ENCODE measurements at places on chromosomes 4 and X.
A peak's percentile ranks its signal among the peaks of the same experiment; 100 is the strongest.

DNA sequence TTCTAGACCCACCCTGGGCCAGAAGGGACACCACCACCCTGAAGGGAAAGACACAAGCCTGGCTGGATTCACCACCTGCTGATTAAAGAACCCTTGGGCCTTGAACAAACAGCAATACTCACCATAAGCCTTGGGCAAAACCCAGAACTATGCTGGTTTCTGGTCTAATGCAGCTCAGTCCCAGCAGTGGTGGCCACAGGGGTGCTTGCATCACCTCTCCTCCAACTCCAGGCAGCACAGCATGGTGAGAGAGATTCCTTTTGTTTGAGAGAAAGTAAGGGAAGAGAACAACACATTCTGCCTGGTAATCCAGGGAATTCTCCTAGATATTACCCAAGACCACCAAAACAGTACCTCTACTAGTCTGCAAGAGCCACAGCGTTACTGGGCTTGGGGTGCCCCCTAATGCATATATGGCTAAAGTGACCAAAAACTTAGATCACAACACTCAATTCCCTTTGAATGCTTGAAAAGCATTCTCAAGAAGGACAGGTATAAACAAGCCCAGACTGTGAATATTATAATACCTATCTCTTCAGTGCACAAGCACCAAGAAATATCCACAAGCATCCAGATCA lies 25.7 kb downstream of the RNF128 start:
- DNase-seq = peak; percentile 17

GRCh38 chr4:166965562-166965961 lies 268.7 kb downstream of the SPOCK3 start:
- no peak for DNase-seq

- DNase-seq = peak; percentile 43
Measured at GRCh38 chr4:57249083-57249482, 138.9 kb upstream of the IGFBP7 start.

DNA sequence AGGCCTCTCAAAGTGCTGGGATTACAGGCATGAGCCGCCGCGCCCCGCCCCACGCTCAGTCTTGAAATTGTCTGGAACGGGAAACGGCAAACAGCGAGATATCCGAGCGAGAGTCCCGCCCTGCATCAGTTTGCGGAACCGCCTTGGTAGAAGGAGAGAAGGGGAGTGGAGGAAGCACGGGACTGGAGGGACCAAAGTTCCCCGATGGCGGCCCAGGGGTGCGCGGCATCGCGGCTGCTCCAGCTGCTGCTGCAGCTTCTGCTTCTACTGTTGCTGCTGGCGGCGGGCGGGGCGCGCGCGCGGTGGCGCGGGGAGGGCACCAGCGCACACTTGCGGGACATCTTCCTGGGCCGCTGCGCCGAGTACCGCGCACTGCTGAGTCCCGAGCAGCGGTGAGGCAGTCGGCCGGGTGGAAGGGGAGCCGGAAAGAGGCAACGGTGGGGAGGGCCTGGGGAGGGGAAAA lies at the start of gene BST1:
TSS of gene BST1 (plus strand) at position 125 of the 463 bp plus-strand sequence. CDS start at position 205, 80 bp downstream.
- peak; percentile 64 for DNase-seq

- DNase-seq = no peak
Measured at GRCh38 chr4:95294321-95294720, 254.5 kb downstream of the UNC5C start.

DNA sequence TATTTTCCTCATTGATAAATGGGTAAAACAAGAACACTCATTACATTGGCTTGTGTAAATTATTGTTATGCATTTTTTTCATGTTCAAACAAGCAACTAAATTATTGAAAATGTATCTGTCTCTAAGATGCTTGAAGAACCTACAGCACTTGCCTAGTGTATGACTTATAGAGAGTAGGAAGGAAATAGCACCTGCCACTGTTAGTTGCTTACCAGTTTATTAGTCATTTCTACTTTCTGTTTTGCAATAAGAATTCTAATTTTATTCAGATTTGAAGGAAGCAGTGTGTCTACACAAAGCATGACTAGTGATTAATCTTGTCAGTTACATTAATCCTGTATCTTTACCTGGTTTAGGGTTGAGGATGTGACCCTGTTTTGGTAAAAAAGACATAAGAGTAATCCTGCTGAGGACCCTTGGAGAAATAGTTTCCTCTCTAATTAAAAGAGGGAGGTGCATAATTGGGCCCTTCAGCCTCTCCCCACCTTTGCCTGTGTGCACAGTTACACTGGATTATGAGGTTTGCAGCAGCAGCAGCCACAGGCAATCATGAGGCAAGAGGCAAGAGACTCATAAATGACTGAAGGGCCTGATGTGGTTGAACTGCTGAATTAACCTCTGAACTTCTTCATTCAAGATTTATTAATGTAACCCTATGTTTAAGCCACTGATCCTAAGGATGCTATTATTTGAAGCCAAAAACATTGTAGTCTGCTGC lies 1202.1 kb downstream of the ADGRL3 start:
- no peak for DNase-seq

DNA sequence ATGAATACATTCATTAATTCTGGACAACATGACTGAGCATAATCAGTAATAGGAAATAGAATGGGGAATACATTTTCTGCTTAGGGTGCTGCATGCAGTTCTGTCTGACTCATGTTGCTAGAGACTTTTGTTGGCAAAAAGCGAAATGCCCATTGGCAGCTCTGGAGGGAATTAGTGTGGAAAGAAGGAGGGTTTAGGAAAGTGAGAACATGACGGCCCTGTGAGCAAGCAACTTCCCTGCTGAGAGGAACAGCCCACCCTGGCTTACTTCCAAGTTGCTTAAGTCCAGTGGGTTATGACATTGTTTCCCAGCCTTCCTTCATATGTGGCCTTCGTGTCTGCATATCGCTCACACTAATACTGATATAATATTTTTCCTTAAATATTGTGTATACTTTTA lies 13.8 kb downstream of the MAD2L1 start:
- peak; percentile 99 for DNase-seq

- DNase-seq = no peak
Measured at GRCh38 chr4:118037955-118038354, 3.7 kb downstream of the NDST3 start.

GRCh38 chr4:130197946-130198345 lies 1102.0 kb downstream of the C4orf33 start:
- DNase-seq = no peak

DNA sequence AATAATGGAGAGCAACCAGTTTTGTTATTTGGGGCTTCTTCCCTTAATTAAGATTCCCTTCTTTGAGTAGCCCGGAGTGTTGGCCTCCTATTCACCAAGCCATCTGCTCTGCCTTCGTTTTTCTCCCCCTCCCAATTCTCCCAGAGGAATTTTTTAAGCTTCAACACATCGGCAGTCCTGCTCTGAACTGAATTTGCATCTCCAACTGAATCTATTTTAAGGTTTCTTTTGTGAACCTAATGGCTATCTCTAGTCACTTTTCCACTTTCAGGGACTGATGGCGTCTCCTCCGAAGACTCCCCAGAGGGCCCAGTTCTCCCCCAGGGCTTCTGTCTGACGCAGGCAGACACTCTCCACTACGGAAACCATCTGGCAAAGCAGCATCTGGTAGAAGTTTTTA lies 280.2 kb downstream of the ADGRA3 start:
- DNase-seq = no peak

- DNase-seq = peak; percentile 6
Measured at GRCh38 chrX:86078650-86079049, 31.3 kb upstream of the CHM start.

DNA sequence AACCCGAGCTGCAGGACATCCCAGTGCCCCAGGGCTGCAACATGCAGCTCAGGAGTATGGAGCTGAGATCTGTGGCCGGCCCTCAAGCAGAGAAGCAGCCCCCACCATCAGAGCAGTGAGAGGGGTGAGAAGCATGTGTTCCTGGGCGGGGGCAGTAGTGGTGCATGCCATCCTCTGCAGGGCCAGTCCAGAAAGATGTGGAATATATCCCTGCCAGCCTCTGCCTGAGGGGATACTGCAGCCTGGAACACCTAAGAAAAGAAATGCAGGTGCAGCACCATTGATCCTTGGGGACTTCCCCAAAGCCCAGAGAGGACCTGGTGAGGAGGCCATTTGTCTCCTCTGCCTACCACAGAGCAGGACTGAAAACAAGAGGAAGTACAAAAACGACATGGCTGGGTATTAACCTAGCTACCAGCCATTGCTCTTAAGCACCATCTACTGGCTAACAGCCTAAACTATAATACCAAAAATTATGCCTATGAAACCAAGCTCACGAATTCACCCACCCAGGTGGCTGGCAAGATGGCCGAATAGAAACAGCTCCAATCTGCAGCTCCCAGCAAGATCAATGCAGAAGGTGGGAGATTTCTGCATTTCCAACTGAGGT lies 158.8 kb downstream of the ADGRA3 start:
- DNase-seq = peak; percentile 66

DNA sequence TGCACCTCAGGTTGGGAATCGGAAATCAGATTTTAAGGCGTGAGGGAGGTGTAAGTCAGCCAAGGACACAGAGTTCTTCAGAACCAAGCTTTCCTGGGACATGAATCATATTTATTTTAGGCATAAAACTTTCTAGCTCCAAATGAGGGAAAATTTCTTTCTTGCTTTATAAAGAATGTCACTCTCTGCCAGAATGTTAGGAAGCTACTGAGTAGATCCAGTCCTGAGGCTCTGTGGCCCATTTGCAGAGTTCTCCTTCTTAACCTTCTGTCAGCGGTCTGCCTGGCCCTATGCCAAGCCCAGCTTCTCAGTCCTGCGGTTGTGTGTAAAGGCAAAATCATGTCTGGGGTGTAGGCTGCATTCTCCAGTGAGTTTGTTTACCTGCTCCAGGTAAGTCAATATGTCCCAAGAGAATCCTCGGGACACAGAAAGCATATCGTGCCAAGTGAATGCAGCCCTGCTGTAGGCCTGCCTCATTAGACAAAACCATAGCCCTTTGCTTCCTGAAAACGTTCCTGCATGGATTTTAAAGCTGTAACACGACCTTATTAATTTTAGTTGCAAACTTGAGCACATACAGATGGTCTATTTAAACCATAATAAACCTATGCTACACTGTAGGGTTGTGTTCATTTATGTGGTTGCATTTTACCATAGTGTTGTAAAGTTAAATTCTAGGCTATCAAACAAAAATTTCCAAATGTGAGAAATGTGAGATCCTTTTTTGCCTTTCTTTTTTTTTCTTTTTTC lies 29.2 kb upstream of the CCNI start:
- DNase-seq = peak; percentile 48

DNA sequence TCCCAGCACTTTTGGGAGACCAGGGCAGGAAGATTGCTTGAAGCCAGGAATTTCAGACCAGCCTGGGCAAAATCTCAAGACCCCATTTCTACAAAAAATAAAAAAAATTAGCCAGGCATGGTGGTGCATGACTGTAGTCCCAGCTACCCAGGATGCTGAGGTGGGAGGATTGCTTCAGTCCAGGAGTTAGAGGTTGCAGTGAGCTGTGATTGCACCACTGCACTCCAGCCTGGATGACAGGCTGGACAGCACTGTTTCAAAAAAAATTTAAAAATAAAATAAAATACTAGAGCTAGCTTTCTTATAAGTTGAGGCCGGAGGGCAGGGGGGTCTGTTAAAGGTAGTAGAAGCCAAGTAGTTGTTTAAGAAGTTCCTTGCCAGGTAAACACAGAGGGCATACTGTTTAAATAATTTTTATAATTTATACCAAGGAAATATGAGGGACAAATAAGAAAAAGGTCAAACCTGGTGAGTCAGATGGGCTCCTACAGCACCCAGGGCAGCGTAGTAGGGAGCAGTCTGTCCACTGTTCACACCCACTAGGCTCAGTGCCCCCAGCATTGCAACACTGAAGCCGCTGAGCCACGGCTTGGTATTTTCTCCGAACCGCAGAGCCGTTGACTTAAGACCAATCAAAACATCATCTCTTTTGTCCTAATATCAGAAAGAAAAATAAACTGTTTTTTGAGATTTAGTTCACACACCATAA lies 17.3 kb downstream of the COQ2 start:
- peak; percentile 90 for DNase-seq

DNA sequence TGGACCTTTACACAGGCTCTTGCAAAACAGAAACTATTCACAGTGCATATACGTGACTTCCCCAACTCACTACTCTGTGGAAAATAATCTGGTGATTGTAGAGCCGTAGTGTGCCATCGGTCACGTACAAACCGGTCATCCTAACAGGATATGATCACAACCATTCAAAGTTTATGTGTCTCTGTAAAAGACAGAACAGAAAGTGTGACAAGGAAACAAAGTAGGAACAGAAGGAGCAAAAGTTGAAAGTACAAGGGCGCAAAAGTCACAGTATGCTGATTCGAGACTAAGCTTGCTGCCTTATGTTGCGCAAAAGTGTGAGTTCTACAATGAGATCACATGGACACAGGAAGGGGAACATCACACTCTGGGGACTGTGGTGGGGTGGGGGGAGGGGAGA lies 18.6 kb downstream of the MEPE start:
- no peak for DNase-seq

DNA sequence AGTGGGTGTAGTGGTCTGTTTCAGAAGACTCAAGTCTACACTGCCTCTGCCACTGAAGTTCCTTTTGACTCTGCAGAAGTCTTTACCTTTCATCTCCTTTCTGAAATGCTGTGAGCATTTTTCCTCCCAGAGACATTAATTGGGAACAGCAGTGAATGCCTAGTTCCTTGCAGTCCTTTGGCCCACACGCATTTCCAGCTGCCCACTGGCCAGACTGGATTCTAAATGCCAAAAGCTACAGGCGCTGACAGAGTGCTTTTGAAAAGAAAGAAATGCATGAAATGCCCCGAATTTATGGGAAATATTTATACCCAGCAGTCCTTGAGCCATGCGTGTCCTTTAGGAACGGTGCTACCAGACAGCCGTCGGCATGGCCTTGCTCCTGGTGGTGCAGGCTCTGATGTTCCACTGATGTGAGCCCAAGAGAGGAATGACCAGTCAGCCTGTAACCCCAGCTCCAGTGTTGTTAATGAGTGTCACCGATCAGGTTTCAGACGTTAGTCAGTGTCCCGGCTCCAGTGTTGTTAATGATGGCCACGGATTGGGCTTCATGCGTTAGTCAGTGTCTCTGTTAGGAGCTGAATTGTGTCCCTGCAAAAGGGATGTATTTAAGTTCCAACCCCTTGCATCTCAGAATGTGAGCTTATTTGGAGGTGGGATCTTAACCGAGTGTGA lies 132.6 kb downstream of the TBL1X start:
- no peak for DNase-seq

Data from fibroblast of pulmonary artery (primary cell).